ENCODE measurements at places on chromosomes 5 and 9. TPM values are rescaled to one million over a fixed set of nuclear protein-coding genes. Genes with fewer than 3 reads are reported as not detected.

Gene NR5A1
- 0.12 TPM for total RNA-seq

Gene PCDHGC4
- 9.6 TPM for total RNA-seq

Gene ANKRD20A1
- total RNA-seq, result 0.88 TPM

Gene B4GALT7
- total RNA-seq, result 34.8 TPM

Gene CNTLN
- total RNA-seq, result 13.8 TPM

Gene URM1
- 38.7 TPM for total RNA-seq

Gene ANXA1
- total RNA-seq, result 39.1 TPM

Gene PLAC8L1
- not detected for total RNA-seq

Gene CDKN2B-AS1
- not detected for total RNA-seq

Gene PRELID2
- 40.2 TPM for total RNA-seq

Gene SPINK4
- not detected for total RNA-seq

Gene PDE6A
- total RNA-seq, result 0.06 TPM

Gene HK3
- 11.3 TPM for total RNA-seq

Gene NADK2
- total RNA-seq, result 40.8 TPM

Gene ALDH1A1
- total RNA-seq, result 173 TPM

Measured in metanephros (tissue), 2 donors.